Osteoblast (primary cell): ENCODE measurements at places on chromosomes 5 and 9. TPM values are rescaled to one million over a fixed set of nuclear protein-coding genes. Genes with fewer than 3 reads are reported as not detected.

DNA sequence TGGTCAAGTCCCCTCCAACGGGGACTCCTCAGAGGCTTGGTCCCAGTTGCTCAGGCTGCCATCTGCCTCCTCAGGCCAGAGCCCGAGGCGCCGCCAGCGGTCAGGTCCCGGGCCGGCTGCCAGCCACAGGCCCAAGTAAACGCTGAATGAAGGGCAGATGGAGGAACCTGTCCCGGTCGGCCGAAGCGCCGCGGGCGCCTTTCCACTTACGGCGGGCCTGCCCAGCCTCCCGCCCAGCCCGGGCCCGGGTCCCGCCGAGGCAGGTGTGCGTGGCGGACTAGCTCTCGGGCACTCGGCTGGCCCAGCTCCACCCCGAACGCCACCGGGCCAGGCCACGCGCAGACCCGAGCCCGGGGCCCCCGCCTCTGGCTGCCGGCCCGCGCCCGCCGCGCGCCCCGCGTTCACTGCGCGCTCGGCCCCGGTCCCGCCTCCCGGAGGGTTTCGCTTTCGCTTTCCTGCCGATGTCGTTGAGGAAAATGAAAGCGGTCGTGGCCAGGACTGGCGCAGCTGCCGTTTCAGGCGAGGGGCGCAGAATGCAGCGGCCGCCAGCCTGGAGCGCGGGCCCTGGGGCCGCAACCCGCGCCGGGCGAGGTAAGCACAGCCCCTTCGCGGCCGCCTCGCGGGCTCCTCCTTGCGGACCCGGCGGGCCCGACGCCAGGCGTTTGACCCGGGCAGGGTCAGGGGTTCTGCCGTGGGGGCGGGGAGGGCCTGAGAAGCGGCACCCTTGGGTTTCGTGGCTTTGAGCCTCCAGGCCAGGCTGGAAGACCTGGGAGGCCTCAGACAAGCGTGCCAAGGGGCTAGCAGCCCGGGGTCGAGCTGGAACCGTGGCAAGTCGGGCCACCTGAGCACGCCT is 41.2 kb downstream of the SLC22A5 start:
- peaks cover 50% of the 10 kb centered on the region for H3K4me1 ChIP-seq
- H3K36me3 ChIP-seq: no peaks in the 10 kb centered on the region
- peak overlapping the region; percentile 79 for H3K4me3 ChIP-seq
- no peaks in the 10 kb centered on the region for H3K27me3 ChIP-seq
- H3K27ac ChIP-seq: peak overlapping the region; percentile 90

GRCh38 chr5:140345919-140346347 is 470 bp downstream of the HBEGF start:
- no peaks in the 10 kb centered on the region for H3K27me3 ChIP-seq
- H3K4me1 ChIP-seq: peaks cover 42% of the 10 kb centered on the region
- peak; percentile 94 for DNase-seq
- H3K4me3 ChIP-seq: peak overlapping the region; percentile 85
- peaks cover 15% of the 10 kb centered on the region for H3K36me3 ChIP-seq

- H3K36me3 ChIP-seq: no peaks in the 10 kb centered on the region
- H3K27ac ChIP-seq: no peak overlapping the region
- no peaks in the 10 kb centered on the region for H3K4me1 ChIP-seq
- no peak for DNase-seq
- H3K27me3 ChIP-seq: no peaks in the 10 kb centered on the region
Observed at GRCh38 chr5:24854850-24855249, 210.1 kb upstream of the CDH10 start.

DNA sequence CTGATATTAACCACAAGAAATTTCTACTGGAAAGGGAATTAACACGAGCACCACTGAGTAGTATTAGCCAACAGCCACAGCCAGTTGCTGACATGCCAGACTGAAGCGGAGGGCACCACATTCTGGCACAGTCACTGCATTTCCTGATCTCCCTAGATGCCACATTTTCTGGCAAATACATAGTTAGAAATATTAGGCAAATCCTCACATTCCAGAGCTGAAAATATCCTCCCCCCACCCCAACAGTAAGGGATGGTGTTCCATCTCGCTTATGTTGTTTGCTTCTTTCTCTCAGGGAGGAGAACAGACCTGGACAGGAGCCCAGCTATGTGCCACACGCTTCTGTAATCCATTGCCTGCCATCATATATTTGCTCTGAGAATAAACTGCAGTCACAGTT is 32.8 kb upstream of the MCTP1 start:
- H3K4me1 ChIP-seq: no peaks in the 10 kb centered on the region
- H3K27me3 ChIP-seq: no peaks in the 10 kb centered on the region
- no peaks in the 10 kb centered on the region for H3K36me3 ChIP-seq

- no peaks in the 10 kb centered on the region for H3K4me1 ChIP-seq
- DNase-seq: no peak
- H3K27ac ChIP-seq: no peak overlapping the region
- H3K36me3 ChIP-seq: no peaks in the 10 kb centered on the region
- no peaks in the 10 kb centered on the region for H3K27me3 ChIP-seq
- no peak overlapping the region for H3K4me3 ChIP-seq
Observed at GRCh38 chr5:122480146-122480545, 168.1 kb downstream of the SNCAIP start.

The TBC1D2 gene
- total RNA-seq: 114 and 128 TPM in 2 replicates

- H3K27me3 ChIP-seq: no peaks in the 10 kb centered on the region
- H3K4me3 ChIP-seq: no peak overlapping the region
- H3K27ac ChIP-seq: no peak overlapping the region
- no peak for DNase-seq
Observed at GRCh38 chr9:84761137-84761808, 91.7 kb downstream of the NTRK2 start.

GRCh38 chr9:29773676-29774075 is 2200.4 kb upstream of the C9orf72 start:
- no peaks in the 10 kb centered on the region for H3K27me3 ChIP-seq
- no peak for DNase-seq
- H3K4me3 ChIP-seq: no peak overlapping the region
- H3K27ac ChIP-seq: no peak overlapping the region

GRCh38 chr9:83930881-83931280 is 9.6 kb upstream of the KIF27 start:
- no peak overlapping the region for H3K4me3 ChIP-seq
- DNase-seq: no peak
- no peaks in the 10 kb centered on the region for H3K36me3 ChIP-seq
- no peak overlapping the region for H3K27ac ChIP-seq
- peaks cover 20% of the 10 kb centered on the region for H3K4me1 ChIP-seq
- H3K27me3 ChIP-seq: peaks cover 3% of the 10 kb centered on the region
